ENCODE measurements at places on chromosomes 5 and 9.

DNA sequence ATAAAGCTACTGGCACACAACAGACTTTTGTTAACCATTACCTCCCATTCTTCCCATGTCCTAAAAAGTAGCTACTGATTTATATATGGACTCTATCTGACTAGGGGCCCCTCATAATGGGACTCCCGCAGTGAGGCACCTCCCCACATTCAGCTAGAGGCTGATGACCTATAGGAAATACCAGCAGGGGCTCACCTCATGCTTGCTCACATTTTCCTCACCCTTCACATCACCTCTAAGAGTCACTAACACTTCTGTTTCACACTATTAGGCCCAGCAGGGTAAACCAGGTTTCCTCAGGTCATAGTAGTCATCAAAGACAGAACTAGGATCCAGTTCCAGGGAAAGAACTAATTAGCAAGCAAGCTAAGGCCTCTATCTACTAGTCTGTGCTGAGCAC lies 60.7 kb downstream of the PRELID2 start:
- DNase-seq, result no peak

DNA sequence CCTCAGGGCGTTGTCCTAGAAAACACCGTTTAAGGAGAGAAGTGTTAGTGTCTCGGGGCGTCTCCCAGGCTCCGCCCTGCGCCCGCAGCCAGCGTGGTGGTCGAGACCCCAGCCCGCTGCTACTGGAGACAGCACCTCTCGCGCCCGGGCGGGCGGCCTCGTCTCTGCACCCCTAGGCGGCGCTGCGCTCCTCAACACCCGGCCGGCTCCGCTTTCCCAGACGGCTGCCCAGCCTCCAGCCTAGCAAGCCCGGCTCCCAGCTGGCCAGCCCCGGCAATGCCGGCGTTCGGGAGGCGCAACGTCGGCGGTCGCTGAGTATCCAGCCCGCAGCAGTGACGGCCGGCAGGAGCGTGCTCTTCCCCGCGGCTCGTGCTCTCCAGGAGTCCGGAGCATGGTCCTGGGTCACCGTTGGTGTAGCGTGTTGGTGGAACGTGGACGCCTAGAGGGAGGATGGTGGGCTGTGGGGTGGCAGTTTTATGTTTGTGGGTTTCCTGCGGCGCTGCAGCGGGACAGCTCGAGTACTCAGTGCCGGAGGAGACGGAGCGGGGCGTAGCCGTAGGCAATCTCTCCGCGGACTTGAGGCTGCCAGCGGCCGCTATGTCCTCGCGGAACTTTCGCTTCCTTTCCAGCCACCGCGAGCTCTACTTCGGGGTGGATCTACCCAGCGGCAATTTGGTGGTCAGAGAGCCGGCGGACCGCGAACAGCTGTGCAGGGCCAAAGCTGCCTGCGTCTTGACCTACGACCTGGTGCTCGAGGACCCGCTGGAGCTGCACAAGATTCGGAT lies 536 bp downstream of the PCDHAC1 start:
- peak; percentile 37 for DNase-seq

DNA sequence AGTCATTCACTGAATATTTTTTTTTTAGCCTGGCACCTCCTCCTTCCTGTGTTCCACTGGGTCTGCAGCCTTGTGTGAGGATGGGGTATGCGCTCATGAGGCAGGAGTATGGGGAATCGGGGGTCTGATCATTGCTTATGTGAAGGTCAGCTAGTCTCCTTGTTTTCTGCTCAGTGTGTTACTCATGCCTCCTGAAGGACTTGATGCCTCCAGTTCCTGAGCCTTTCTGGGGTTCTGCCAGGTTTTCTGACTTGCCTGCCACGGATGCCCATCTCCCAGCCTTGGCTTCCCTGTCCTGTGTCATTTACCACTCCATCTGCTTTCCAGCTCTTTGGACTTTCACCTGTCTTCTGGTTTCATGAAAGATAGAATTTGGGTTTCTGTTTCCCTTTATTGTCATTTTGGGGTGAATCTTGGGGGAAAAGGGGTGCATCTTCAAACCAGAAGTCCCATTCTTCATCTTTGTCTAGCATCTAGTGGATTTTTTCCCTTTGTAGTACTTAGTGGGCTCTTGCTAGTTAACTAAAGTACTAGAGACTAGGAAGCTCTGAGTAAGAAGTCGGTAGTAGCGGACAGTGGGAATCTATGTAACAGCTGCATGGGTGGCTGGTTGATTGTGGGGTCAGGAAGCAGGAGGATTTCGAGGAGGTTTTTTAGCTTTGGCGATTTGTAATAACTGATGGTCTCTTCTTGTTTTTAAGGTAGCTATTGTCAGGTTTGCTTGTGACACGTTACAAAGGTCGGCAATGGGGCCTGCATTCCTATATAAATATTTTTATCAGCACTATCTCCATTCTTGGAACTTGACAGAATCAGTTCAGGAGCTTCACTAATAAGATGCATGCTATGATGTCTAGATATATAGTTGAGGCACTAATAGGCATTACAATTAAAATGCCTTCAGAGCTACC lies 8.2 kb downstream of the OTULIN start:
- no peak for DNase-seq

DNA sequence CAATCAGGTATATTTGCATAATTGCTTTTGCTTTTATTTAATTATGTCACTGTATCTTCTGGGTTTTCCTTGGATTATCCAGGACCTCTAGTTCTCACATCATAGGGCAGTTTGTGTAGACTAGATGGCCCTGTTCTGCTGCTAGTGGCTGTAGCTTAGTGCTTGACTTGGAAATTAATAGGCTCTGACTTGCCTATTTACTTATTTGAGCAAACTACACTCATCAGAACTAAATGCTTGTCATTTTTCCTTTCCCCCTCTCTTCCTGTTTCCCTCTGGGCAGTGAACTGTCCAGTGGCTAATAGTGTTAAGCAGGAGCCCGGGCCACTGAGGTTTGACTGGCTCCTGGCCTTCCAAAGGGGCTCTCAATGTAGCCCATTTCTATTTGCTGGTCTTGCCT lies 135.7 kb downstream of the MAN2A1 start:
- DNase-seq, result no peak

GRCh38 chr5:11560915-11561697 lies 343.1 kb downstream of the CTNND2 start:
- no peak for DNase-seq

Data from hepatic stellate cell (primary cell).